ENCODE measurements at places on chromosomes 5 and 9. TPM values are rescaled to one million over a fixed set of nuclear protein-coding genes. Genes with fewer than 3 reads are reported as not detected.

Gene HRH2
- total RNA-seq: 94.7 TPM

- H3K4me3 ChIP-seq: no peak overlapping the region
- peaks cover 12% of the 10 kb centered on the region for H3K4me1 ChIP-seq
- no peak for DNase-seq
Measured at GRCh38 chr9:35695943-35696401, 6.2 kb upstream of the TPM2 start.

DNA sequence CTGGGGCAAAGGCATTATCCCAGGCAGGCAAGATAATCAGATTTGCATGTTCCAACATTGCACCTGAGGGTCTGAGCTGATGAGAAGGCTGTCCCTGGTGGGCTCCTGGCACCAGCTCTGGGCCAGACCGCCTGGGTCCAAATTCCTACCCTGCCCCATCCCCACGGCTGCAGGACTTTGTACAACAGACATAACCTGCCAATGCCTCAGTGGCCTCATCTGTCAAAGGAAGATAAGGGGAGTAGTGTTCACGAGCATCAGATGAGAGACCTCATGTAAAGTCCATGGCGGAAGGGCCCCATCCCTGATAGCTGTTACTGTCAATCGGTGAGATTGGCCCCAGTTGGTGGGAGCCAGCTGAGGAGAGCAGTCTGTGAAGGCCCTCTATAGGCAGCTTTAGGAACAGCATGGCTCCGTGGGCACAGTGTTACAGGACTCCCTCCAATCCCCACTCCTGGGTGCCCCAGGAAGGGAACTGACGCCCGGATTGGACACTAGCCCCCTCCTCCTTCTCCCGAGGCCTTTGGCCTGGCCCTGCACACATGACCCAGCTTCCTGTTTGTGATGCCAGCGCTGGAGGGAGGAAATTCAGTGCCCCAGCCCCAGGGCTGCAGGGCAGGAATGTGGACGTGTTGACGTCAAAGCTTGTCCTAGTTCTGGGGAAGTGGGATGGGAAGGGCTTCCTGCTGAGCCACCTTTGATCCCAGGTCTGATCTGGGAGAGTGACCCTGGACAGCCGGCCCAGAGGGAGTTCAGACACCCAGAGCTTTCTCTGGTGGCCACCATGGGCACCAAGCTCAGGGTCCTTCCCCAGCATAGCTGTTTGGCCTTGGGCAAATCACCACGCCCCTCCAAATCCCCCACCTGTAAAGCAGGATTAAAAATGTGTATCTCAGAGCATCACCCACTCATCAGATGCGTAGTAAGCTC is 56.2 kb downstream of the DUSP1 start:
- peaks cover 7% of the 10 kb centered on the region for H3K27me3 ChIP-seq
- H3K36me3 ChIP-seq: no peaks in the 10 kb centered on the region
- no peaks in the 10 kb centered on the region for H3K4me1 ChIP-seq
- peak; percentile 45 for DNase-seq

Gene RNF183
- total RNA-seq: not detected

GRCh38 chr9:127761491-127761956 is 16.9 kb downstream of the SH2D3C start:
- no peak overlapping the region for H3K4me3 ChIP-seq
- no peak overlapping the region for H3K27ac ChIP-seq
- H3K36me3 ChIP-seq: peaks cover 41% of the 10 kb centered on the region
- DNase-seq: no peak
- H3K27me3 ChIP-seq: no peaks in the 10 kb centered on the region
- H3K4me1 ChIP-seq: peaks cover 44% of the 10 kb centered on the region

GRCh38 chr9:12271421-12271891 is 421.7 kb upstream of the TYRP1 start:
- no peaks in the 10 kb centered on the region for H3K4me1 ChIP-seq
- no peaks in the 10 kb centered on the region for H3K27me3 ChIP-seq
- H3K36me3 ChIP-seq: no peaks in the 10 kb centered on the region
- no peak for DNase-seq
- H3K4me3 ChIP-seq: no peak overlapping the region
- H3K27ac ChIP-seq: no peak overlapping the region

GRCh38 chr9:101691657-101692056 is 46.8 kb downstream of the GRIN3A start:
- no peak overlapping the region for H3K27ac ChIP-seq
- no peaks in the 10 kb centered on the region for H3K36me3 ChIP-seq
- no peaks in the 10 kb centered on the region for H3K4me1 ChIP-seq

Gene PCDHGC4
- total RNA-seq: not detected

GRCh38 chr5:54821445-54822323 is 163.7 kb downstream of the ESM1 start:
- no peak for DNase-seq
- no peak overlapping the region for H3K27ac ChIP-seq
- no peak overlapping the region for H3K4me3 ChIP-seq
- no peaks in the 10 kb centered on the region for H3K4me1 ChIP-seq
- peaks cover 32% of the 10 kb centered on the region for H3K27me3 ChIP-seq

DNA sequence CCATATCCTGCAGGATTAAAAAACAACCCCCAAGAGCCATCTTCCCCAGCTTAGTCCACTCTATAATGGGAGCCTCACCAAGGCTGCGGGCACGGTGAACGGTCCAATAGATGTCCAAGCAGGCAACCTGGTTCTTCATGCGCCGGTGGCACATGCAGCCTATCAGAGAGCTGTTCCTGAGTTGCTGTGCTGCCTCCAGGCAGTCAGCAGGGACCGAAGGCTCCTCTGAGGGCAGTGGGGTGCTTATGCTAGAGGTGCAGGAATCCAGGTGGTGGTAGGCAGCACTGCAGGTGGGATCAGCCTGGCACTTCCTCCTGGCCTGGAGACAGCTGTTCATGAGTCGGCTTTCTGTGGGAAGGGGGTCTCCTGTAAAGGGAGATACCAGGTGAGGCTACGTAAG is 10.2 kb downstream of the GFRA3 start:
- H3K4me1 ChIP-seq: no peaks in the 10 kb centered on the region
- H3K27ac ChIP-seq: no peak overlapping the region
- DNase-seq: no peak
- no peaks in the 10 kb centered on the region for H3K36me3 ChIP-seq
- H3K4me3 ChIP-seq: no peak overlapping the region

Gene WDR36
- 82.5 TPM for total RNA-seq

Gene STPG3
- 1.2 TPM for total RNA-seq

DNA sequence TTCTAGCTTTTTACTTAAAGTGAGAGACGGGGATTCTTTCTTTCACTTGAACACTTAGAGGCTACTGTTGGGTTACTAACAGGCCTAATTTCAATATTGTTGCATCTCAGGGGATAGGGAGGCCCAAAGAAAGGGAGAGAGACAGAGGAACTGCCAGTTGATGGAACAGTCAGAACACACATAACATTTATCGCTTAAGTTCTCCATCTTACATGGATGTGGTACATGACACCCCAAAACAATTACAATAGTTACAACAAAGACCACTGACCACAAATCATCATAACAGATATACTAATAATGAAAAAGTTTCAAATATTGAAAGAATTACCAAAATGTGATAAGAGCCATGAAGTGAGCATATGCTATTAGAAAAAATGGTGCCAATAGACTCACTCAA is 4.3 kb upstream of the RIC1 start:
- no peak overlapping the region for H3K4me3 ChIP-seq
- no peak for DNase-seq
- H3K4me1 ChIP-seq: peaks cover 37% of the 10 kb centered on the region
- peaks cover 5% of the 10 kb centered on the region for H3K36me3 ChIP-seq

Data from activated T-helper 1 cell treated with anti-CD3 and anti-CD28 coated beads, Interleukin-12 subunit alpha, Interleukin-12 subunit beta, Interleukin-2, Interleukin-4 antibody, amounts not matched to agents 30 ng/mL and 10 ng/mL and 1 ng/mL, durations not matched to agents 14 hours and 24 hours and 36 hours (primary cell).